ENCODE measurements at places on chromosomes 2 and 18.

- DNase-seq: no peak
These were observed 132.7 kb downstream of the LRP2 start for GRCh38 chr2:169229590-169229989.

- no peak for DNase-seq
These were observed 136.4 kb downstream of the HDAC4 start for GRCh38 chr2:239264492-239264837.

DNA sequence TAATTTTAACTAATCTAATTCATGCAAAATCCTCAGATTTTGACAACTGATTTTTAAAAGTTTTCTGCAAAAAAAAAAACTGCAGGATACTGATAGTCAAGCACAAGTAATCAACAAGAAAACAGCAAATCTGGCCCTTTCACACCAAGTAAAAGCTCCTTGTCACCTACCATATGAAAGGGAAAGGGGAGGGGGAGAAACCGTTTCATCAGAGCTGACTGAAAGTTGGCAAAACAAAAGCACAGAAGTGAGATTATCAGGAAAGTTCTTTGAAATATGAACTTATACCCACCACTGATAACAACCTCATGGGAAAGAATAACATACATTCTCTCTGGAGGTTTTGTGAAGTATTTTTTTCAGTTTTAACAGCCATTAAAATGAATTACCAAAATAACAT lies 38.7 kb downstream of the ZNF521 start:
- no peak for DNase-seq

DNA sequence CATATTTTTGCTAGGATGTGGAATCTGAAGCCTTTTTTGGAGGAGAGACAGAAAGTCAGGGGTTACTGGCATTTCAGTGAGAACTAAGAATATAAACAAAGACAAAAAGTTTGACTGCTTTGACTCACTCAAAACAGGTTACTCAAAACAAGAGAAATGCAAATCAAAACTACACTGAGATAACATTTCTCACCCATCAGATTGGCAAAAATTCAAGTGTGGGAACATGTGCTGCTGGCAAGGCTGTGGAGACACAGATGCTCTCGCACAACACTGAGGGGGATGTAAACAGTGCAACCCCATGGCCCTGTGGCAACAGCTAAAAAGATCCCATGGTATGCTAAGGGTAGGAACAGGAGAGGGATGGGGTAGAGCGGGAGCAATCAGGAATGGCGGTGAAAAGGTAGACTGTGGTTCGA lies 86.6 kb downstream of the DTNB start:
- no peak for DNase-seq

- no peak for DNase-seq
These were observed 140.8 kb upstream of the ZEB2 start for GRCh38 chr2:144660518-144661316.

- no peak for DNase-seq
These were observed 688 bp downstream of the CDH20 start for GRCh38 chr18:61333746-61334490.

DNA sequence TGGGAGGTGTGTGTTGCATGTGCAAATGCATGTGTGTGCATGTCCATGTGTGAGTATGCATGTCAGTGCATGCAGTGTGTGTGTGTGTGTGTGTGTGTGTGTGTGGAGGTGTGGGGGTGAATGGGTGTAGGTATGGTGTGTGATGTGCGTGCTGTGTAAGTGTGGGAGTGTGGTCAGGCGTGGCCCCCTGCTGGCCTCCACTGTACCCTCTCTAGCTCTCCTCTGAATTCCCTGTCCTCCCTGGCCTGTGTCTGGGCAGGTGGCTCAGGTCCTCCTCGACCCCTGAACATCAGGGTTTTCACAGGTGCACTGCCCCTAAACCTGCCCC lies 230.2 kb downstream of the CELF4 start:
- no peak for DNase-seq

DNA sequence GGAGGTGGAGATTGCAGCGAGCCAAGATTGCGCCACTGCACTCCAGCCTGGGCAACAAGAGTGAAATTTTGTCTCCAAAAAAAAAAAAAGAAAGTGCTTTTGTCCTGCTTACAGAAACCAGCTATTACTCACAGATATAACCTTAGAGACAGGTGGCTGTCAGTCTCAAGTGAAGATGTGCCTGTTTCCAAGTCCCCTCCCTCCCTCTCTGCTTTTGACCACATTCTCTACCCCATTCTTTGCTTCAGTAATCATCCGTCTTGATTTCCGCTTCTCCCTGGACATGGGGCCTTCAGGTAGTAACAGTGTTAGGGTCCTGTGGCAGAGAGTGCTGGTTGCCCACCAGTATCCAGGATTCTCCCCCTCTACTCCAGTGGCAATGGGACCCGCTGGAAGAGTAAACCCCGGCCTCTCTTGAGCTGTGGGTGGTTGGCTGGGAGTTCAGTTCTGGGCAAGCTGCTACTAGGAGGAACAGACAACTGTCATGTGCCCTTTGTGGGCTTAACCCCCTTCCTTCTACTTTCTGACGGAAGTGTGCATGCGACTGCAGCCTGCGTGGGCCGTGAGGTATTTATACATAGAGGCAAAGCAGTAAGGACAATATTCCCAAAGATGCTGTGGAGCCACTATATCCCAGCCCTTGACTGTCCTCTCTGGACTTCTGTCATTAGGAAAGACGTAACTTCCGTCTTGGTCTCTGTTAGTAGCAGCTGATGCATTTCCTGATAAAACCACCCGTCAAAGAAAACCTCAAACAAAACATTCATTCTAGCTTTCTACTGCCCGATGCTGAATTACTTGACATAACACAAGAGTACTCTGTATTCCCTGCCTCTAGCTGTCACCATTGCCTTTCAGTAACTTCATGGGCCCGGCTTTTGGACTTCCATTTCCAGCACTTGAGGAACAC lies 17.8 kb downstream of the PDCL3 start:
- DNase-seq: peak; percentile 85

DNA sequence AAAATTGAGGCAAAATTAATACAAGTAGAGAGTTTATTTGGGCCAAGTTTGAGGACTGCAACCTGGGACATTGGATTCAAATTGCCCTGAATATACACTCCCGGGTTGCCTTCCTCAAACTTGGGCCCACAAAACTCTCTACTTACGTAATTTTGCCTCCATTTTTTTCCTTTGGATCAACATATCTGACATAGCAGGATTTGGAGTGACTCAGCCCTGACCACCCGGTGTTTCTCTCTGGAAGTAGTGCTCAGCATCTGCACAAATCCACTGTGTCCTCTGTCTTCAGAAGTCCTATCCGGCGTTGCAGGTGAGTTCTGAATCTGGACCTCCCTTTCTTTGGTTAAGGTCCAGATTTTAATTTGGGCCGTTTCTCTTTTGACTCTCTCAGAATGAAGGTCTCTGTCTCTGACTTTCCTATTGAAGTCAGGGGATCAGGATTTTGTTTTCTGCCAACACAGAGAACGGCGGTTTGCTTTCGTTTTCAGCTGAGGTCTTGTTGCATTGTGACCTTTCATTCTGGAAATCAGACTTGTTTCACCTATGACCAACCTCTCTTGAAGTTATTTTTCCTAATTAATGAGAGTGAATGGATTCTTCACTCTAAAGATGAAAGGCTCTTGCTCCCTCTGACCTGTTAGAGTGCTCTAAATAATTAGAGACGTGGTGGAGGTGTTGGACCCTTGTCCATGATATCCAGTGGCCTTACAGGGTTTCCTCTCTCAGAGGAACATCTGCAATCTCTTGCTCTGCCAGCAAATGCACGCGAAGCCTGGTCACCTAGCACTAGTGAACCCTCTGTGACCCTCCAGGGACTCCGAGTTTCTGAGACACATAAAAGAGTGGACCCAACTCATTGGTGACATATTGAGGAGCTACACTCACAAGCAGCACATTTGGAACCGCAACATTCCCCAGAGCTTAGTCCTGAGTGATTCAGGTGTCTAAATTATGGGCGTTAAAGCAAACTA lies 13.6 kb downstream of the TCF23 start:
- no peak for DNase-seq

All from CD8-positive, alpha-beta memory T cell (primary cell).